ENCODE measurements at places on chromosomes 5 and 9. TPM values are rescaled to one million over a fixed set of nuclear protein-coding genes. Genes with fewer than 3 reads are reported as not detected.

DNA sequence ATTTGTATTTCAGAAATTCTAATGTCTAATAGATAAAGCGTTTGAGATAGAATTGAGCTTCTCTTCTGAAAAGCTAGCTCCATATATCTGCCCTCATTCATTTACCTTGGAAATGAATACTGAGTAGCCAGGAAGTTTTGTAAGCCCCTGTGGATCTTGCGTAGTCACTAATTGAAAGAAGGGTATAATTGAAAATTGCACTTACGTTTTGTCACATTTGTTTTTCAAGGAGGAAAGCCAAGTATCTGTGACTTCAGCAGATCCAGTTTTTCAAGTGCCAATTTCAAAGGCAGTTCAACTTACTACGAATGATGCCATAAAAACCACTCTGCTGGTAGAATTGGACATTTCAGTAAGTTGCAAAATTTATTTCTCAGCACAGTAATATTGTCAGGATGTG is 14.0 kb downstream of the MTRR start:
- DNase-seq, result no peak

Gene PLAC8L1
- 0.49 TPM for total RNA-seq

DNA sequence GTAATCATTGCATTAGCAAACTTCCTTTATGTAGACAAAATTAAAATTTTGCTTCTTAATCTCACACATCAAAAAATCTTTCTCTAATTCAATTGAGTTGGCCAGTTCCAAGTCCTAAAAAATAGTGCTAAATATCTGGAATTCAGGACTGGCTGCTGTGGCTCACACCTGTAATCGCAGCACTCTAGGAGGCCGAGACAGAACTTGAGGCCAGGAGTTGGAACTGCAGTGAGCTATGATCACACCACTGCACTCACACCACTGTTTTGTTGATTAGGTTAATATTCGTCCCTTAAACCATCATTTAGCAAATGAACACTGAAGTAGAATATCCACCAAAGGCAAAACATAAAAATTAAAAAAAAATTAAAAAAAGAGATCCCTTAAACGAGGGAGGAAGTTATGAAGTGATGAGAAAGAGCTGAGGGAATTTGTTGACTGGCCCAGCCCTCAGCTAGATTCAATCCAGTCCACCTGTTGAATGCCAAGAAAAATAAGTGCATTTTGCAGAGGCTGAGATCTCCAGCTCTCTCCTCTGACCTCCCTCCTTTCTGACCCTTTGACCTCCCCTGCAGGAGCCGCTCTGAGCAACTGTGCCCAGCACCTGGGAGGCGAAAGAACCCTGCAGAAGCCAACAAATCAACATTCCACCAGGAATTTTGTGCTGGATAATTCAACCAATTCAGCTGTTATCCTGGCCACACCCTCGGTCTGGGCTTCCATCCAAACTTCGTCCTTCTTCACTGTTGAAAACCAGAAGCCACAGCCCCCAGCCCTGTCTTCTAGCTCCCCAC is 96.8 kb downstream of the OR2K2 start:
- DNase-seq, result no peak

- no peak for DNase-seq
Observed at GRCh38 chr5:30804739-30805505, 388.6 kb upstream of the CDH6 start.

GRCh38 chr9:109016132-109016531 is 2.8 kb upstream of the CTNNAL1 start:
- no peak for DNase-seq

DNA sequence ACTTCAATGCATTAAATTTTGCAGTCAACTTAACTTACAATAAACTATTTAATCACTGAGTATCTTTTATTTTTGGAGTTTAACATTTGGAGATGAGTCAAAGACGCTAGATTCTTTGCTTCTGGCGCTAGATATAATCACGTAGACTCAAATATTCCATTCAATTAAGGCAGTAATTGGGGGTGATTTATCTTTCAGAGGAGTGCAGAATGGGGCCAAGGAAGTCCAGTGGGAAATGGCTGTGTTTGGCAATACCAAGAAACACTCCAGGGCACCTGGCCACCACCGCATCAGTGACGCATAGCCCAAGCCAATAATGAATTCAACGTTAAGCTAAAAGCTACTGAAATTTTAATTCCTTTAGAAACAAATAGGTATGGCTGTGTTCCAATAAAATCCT is 81.2 kb downstream of the PHAX start:
- DNase-seq, result peak; percentile 23

- DNase-seq, result no peak
Observed at GRCh38 chr5:177130211-177131018, 3.2 kb upstream of the NSD1 start.

GRCh38 chr5:160450164-160450932 is 28.7 kb downstream of the PTTG1 start:
- no peak for DNase-seq

GRCh38 chr9:2341126-2341525 is 280.5 kb upstream of the VLDLR start:
- DNase-seq, result no peak

DNA sequence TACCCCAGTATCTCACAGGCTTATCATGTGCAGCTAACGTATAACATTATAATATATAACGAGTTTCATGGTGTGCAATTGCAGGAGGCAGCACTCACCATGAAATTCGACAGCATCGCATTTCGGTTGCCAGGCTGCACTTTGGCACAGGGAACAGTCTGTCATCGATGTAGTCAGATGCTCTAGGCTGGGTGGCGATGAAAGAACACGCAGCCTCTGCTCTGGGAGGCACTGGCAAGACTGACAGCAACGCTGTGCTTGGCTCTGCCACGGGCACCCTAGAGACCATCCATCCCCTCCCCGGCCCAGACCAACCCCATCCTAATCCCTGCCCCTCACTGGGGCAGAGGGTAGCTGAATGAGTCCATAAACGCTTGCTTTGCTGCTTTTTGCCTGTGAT is 290.8 kb downstream of the MED10 start:
- DNase-seq, result no peak

Gene KIF12
- total RNA-seq, result not detected

Gene DNAH5
- total RNA-seq, result 0.05 TPM

DNA sequence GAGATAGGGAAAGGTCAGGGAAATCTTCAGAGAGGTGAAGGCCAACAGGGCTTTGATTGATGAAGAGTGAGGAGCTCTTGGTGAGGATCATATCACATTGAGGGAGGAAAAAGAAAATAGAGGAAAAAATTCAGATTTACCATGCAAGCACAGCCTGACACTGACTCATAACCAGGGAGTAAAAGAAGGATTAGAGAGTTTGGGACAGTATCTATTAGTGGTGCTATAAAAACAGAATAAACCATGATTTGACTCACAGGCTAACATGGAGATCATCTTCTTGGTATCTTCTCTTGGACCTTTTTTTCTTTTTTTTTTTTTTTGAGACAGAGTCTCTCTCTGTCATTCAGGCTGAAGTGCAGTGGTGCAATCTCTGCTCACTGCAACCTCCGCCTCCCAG is 44.4 kb downstream of the MUSK start:
- DNase-seq, result no peak

- no peak for DNase-seq
Observed at GRCh38 chr5:59418808-59419207, 474.7 kb downstream of the PDE4D start.

Gene TSLP
- total RNA-seq, result 1.1 TPM

Gene TSSK1B
- not detected for total RNA-seq

- DNase-seq, result no peak
Observed at GRCh38 chr9:19785230-19785629, 3.6 kb downstream of the SLC24A2 start.

DNA sequence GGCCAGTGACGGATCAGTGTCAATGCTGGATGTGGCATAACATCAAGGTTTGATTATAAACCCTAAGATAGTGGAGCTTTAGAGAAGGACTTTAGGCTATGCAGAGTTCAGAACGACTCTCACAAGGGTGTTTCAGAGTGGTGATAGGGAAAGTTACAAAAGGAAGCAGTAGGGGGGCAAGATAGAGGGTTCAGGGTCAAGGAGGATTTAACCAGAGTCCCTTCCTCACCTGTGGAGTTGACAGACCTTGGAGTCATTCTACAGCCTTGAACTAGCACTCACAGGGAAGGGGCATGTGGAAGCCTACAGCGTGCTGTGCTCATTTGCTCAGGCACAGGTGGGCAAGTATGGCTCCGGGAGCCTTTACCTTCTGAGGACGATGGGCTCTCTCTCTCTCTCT is 7.9 kb downstream of the DMRT1 start:
- no peak for DNase-seq

Gene GDA
- total RNA-seq, result 0.44 TPM

- DNase-seq, result no peak
Observed at GRCh38 chr5:138981131-138981530, 106.0 kb upstream of the LRRTM2 start.

DNA sequence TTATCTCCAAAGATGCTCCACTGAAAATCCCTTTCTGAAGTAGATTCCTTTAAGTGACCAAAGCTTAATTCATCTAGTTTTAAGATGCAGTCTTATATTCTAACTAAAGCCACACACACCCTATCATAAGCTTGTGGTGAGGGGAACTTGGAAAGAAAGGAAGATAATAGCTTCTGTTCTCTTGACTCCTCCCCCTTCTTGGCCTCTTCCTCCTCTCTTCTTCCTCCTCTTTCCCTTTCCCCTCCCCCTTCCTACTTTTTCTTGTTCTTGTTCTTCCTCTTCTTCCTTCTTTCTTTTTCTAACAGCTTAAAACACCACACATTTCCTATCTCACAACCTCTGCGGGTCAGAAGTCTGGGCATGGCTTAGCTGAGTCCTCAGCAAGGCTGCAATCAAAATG is 23.5 kb downstream of the IL7R start:
- no peak for DNase-seq

Gene SLC46A2
- total RNA-seq, result not detected

Gene UNC13B
- 11.9 TPM for total RNA-seq

Gene PPP2R2B
- 0.19 TPM for total RNA-seq

DNA sequence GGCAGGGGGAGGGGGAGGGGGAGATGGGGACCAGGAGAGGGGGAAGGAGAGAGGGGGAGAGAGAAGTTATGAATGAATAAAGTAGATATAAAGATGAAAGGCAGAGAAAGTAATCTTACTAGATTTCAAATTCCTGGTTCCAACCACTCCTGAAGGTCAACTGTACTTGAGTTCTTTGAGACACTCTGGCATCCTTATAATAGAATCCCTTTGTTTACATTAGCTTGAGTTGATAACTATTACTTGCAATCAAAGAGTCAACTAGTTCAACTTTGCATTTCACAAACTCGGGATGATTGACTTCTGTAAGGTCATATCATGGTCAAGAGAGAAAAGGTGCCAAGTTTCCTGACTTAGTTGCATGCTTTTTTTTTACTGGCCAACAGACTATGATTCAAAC is 42.2 kb downstream of the BAAT start:
- no peak for DNase-seq

- DNase-seq, result no peak
Observed at GRCh38 chr5:151312756-151313324, 9.3 kb upstream of the SLC36A3 start.

DNA sequence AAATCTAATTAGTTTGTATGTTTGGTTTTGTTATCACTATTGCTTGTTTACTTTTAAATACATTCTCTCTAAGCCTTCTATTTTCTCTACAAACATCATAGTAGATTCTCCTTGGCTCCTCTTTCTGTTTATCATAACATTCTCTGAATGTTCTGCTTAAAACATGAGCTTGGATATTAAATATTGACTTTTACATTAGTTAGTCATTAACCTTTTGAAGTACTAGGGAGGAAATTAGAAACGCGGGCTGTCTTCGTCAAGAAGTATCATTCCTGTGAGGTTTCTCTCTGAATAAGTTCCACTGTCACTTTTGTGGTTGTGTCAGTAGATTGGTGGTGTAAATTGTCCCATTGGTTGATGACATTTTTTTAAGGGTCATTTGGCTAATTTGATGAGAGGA is 821.5 kb downstream of the EFNA5 start:
- no peak for DNase-seq

Gene BSPRY
- total RNA-seq, result not detected

Gene SPACA9
- total RNA-seq, result 1.7 TPM

Gene F2R
- 3.5 TPM for total RNA-seq

DNA sequence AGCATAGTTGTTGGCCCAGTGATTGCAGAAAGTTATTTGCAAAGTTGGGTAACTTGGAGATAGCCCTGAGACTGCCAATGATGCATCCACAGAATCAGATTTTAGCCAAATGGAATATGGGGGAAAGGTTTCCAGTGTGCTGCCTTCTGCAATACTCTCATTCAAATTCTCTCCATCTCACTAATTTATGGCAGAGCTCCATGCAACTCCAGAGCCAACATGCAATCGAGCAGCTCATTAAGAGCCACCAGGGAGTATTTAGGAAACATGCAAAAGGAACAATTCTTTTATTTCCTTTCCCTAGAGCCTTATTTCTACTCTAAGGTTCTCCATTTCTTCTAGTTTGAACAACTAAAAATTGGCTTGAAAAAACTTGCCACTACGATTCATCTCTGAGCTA is 135.9 kb upstream of the MARCHF11 start:
- no peak for DNase-seq

Gene CKMT2
- 667 TPM for total RNA-seq

DNA sequence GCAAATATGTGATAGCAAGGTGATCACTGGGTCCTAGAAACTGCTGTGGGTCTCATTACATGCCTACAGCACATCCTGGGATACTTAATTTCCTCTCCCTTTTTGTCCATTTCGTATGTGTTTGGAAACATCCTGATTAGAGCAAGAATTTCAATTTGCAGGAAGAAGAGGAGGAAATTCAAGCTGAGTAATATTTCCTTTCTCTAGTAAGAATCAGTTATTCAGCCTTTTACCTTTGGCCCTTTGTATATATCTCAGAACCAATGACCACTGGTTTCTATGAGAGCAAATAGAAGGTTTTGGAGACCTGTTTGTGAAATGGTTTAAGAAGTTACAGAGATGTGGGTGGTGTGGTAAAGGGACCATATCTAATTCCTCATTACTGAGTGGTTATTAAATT is 171.6 kb downstream of the RMI1 start:
- no peak for DNase-seq

Gene CXCL14
- total RNA-seq, result 2.6 TPM

Gene CYLC2
- total RNA-seq, result not detected

- DNase-seq, result no peak
Observed at GRCh38 chr9:127801955-127802575, 617 bp upstream of the FPGS start.

DNA sequence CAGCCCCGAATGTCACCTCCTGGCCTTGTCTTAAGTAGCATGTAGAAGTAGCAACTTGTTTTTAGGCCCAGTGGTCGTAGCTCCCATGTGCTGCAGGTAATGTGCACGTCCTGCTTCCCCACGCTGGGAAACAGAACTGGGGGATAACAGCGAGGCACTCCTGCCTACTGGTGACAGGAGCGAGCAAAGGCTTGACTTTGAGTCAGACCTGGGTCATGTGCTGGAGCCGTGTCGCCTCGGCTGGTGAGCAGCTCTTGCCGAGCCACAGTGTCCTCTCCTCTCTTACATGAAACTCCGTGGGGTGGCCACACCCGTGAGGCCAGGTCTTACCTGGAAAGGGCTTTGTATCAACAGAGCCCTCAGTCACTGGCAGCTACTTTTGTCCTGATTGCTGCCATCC is 17.5 kb upstream of the POMT1 start:
- peak; percentile 30 for DNase-seq

DNA sequence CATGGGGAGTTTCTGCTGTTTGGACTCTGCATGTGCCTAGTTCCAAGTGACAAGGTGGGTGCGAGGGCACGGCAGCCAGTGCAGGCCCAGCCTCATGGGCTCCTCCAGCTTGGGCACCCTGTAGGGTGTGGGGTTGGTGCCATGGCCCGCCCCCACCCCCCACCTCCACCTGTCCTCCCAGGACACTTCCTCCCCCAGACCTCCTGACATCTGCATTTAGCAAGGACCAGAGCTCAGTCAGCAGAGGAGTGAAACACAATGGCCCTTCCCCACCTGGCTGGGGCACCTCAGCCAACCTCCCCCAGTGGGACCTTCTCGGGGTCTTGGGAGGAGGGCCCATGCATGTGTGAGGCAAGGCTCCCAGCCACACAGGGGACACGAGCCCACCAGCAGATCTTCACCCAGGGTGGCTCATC is 1.9 kb upstream of the NKD2 start:
- DNase-seq, result no peak

Gene EQTN
- not detected for total RNA-seq
